CD8-positive, alpha-beta memory T cell (primary cell): ENCODE measurements at places on chromosomes 6 and 20.
A peak's percentile ranks its signal among the peaks of the same experiment; 100 is the strongest.

- DNase-seq: no peak
Measured at GRCh38 chr6:146598772-146599405, at the start of gene ADGB. ADGB (plus strand) TSS chr6:146598972; CDS start chr6:146599041, 69 bp downstream.

DNA sequence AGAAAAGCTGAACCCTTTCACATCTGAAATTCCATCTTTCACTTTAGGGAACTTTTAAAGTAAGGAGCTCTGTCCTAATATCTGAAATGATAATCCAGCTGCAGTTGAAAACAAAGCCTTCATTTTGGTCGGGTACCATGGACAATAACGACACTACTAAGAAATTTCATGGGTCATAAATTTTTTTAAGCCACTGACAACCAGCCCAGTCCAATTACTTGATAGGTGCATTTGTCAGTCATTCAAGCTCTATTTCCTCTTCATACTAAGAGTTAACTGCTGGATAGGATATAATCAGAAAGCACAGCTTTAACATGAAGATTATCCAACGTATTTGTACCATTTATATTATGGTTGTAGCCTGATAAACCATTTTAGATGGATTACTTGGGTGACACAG is 52.5 kb downstream of the MMUT start:
- DNase-seq: no peak

DNA sequence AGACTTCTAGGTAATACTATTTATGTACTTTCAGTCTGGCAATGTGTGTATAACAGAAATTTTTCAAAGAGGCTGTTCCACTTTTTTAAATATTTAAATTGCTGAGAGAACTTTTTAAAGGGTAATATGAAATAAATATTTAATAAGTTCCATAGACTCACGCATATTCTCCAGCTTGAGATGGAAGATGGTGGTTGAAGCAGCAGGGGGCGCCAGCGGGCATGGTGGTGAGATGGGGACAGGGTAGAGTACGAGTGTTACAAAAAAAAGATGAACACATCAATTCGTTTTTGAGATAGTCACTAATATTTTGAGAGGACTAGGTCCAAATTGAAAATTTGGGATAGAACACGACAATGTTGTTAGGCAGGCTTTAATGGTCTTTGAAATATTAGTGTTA is 68.4 kb downstream of the RSPO3 start:
- peak; percentile 11 for DNase-seq

DNA sequence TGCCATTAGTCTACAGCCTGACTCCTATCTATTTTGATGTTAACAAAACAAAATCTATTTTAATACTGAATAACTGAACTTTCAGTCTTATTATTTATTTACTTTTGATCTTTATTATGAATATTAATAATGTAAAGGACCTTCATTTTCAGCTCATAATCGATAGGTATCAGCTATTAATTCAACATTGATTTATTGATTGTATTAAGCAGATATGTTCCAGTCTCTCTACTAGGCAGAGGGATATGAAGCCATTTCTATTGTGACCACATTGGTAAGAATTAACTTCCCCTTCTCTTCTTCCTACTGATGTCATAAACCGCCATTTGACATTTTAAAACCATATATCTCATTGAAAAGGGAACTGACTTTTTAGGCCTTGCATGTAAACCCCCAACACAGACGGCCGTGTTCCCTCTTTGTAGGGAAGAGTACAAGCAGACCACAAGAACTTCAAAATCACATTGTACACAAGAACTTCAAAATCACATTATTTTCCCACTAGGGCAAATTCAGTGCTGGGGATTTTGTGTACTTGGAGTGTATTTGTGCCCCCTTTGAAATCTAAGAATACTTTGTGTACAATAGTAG is 69.5 kb upstream of the FABP7 start:
- DNase-seq: no peak

DNA sequence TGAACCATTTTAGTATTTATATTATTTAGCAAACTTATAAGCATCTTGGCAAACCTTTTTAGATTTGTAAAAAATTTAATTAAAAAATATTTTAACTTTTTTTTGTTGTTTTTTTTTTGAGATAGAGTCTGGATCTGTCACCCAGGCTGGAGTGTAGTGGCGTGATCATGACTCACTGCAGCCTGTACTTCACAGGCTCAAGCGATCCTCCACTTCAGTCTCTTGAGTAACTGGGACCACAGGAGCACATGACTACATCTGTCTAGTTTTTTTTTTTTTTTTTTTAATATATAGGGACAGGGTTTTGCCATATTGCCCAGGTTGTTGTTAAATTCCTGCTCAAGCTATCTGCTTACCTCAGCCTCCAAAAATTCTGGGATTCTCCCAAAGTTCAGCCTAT is 161.1 kb downstream of the EYS start:
- no peak for DNase-seq

GRCh38 chr6:39381550-39382140 is 59.1 kb upstream of the KCNK16 start:
- no peak for DNase-seq

GRCh38 chr6:54252916-54253315 is 55.3 kb upstream of the TINAG start:
- no peak for DNase-seq

DNA sequence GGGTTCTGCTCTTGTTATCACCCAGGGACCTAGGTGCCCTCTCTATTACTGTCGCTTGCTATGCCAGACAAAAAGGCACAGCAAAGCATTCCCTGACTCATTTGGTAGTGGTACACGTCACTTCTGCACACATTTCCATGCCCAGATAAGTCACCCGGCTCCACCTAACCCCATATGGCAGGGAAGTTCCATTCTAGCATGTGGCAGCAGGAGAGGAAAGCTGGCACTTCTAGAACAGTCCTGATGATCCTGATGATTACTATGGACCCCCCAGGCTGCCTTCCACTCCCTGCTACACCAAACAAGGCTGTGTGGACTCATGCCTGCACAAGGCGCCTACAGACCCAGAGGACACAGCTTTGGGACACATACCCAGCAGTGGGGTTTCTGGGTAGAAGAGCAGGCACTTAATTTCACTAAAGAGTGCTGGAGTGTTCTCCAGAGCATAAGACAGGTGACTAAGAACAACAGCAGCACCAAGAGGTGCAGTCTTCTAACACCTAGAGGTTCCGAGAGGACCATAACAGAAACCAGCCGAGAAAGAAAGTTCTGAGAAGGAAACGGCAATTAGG is 53.5 kb upstream of the NELFCD start:
- no peak for DNase-seq

DNA sequence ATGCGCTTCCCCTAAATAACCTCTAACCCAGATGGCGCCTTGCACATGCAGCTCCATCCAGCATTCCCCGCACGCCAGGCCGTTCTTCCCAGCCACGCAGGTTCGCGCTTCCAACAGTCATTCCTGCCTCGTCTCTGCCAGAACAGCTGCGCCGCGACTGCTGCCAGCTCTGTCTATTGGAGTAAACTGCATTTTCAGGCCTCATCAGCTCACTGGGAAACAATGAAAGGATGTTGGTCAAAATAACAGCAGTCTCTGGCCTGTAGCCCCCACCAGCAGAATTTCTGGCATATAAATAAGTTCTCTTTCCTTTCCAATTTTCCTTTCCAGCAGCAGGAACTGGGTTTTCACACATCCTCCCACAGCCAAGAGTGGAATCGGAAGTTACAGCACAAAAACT is 14.6 kb downstream of the NRSN1 start:
- no peak for DNase-seq

GRCh38 chr6:107816818-107817217 is 7.3 kb downstream of the SCML4 start:
- DNase-seq: no peak

GRCh38 chr6:159178847-159179246 is 9.6 kb downstream of the FNDC1 start:
- no peak for DNase-seq

DNA sequence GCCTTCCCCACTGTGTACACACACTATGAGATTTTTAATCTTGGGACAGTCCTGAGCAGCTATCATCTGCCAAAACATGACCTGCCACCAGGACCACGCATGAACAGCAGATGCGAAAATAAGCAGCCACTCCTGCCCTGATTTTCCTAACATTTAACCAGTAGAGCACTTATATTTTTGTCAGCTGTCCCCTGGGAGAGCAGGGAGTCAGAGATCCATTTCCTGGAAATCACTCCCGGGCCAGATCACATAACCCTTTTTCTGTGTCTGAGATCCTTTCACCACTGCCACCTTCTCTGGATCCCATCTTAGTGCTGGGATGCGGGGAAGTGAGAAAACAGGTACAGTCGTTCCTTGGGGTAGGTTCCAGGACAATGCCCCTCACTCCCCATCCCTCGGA is 5.7 kb downstream of the SDCBP2 start:
- no peak for DNase-seq

DNA sequence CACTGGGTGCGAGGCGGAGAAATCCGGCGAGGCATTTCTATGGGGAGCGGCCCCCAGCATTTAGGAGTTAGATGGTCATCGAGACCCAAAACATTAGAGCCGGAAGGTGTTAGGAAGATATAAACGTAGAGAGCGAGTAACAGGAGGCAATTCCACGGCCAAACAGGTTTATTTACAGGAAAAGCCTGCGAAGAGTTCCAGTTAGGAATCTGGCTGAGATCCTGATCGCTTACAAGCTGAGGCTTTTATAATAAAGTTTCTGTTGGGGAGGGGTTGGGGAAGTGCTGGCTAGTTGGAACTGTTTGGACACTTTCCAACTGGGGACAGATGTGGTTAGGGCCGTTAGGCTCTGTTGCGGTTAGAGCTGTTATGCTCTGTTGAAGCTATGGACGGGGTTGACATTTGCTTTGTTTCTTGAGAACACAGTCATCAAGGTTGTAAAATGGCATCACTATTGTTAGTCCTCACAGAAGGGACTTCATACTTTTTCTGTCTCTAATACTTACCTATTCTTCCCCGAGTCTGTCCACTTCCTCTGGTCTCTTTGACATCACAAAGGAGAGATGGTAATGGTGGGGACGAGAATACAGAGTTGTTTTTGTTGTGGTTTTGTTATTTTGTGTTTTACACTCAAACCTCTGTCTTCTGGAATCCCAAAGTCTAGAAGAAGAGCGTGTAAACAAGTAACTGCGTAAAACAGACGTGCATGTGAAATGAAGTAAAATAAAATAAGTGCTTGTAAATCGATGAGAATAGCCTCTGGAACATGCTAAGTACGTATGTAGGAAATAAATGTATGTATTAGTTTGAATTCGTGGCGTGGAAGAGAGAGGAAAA is 554 bp upstream of the ZSCAN31 start:
- DNase-seq: peak; percentile 34
